ENCODE measurements at places on chromosomes 13 and 19.

- no peak for DNase-seq
Observed at GRCh38 chr13:44088991-44089413, 209.3 kb downstream of the LACC1 start.

DNA sequence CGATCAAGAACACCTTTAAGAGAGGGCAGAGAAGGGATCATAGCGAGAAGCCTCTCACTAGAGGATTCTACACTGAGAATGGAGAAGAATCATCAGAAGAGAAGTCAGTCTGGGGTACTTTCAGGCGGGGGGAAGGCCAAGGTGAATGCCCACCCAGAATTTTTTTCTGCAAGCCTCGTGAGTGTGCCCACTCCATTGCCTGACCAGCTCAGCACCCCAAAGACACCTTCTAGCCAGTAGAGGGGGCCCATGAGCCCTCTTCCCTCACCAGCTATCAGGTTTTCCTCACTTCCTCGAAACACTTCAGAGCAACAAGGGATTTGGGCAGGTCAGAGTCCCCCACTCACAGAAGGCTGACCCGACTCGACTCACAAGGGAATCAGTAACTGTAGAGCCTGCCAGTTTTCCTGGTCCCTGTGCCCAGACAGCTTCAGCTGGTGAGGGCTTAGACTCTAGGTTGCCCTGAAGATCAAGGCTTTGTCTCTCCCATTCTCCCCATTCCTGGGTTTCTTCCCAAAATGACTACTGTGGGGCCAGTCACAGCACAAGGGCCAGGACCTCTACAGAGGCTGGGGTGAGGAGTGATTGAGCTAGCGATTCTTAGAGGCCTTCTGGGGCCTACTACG lies 18.4 kb downstream of the NLRP13 start:
- peak; percentile 3 for DNase-seq

GRCh38 chr13:102402290-102402689 lies 442 bp upstream of the FGF14 start:
- DNase-seq = peak; percentile 43

GRCh38 chr13:93789058-93789457 lies 562.5 kb downstream of the GPC6 start:
- peak; percentile 14 for DNase-seq

DNA sequence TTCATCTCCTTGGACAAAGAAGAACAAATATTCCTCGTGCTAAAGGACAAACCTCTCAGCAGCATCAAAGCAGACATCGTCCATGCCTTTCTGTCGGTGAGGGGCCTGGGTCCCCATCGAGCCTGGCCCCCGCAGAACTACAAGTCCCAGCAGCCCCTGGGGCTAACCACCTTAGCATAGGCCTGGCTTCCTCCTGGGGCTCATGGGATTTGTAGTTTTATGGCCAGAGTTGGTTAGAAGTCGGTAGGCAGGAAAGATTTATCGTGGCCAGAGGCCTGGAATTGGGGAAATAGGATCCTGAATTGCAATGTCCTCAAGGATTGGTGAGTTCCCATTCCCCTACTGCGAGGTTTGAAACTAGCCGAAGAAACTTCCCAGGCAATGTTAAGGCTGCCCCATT lies 19.6 kb downstream of the TMEM150B start:
- DNase-seq = no peak

DNA sequence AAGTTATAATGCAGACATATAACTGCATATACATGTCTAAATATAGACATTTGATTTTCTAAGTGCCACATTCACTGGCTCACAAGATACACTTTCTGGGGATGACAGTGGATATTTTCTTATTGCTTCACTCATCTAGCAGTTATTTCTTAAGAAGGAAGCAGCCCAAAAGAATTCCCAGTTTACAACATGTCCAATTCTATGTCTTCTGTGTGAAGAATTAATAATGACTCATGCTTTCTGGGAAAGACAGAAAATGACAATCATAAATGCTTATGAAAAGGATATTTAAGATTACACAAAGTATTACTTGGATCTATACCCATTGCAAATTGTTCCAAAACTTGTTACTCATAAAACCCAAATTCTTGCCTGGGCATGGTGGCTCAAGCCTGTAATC lies 543.4 kb downstream of the SUCLA2 start:
- DNase-seq = no peak

- DNase-seq = peak; percentile 38
Observed at GRCh38 chr19:41998246-41999020, 4.4 kb upstream of the ATP1A3 start.

DNA sequence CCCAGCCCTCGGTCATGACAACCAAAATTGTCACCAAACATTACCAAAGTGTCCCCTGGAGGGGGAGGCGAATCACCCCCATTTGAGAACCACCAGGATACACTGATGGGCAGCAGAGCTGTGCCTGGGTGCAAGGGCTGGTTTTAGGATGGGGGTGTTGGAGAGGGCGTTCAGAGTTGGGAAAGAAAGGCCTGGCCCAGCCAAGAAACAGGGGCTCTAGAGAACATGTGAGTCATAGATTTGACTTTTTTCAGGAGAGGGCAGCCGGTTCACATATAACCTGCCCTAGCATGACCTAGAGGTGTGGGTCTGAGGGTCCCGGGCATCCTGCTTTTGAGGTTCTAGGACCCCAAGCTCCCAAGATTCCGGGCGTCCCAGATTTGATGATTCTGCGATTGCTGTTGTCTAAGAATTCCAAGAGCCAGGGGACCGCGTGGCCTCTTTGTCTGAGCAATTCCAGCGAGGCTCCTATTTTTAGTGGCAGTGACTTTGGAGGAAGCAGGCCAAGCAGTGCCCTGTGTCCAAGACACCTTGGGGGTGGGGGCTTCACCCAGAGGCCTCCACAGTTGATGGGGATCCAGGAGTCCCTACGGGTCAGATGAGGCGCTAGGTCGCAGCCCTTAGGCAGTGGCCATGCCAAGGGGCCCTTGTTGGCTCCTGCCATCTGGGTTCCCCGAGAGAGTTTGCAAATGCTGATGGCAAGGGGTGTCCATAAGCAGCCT lies 5.1 kb downstream of the WIZ start:
- DNase-seq = no peak

DNA sequence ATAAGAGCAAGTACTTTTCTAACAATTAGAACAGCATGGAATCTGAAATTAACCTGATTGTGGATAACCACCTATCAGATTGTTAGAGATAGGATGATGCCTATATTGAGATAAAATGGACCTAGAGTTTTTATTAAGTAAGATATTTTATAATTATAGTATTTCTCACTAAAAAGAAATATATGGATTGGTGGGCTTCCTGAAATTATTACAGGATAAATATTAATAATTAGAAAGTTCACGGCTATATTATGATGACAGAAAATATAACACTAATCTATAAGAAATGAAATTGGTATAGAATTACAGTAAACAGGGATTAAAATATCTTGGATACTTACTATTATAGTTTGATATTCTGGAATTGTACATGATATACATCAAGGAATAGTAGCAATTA lies 378.0 kb upstream of the SPRY2 start:
- DNase-seq = no peak

- no peak for DNase-seq
Observed at GRCh38 chr13:40960716-40961115, 58.4 kb downstream of the ELF1 start.

GRCh38 chr19:41626278-41626677 lies 596 bp downstream of the CEACAM4 start:
- DNase-seq = no peak

GRCh38 chr13:34822650-34823049 lies 119.4 kb upstream of the NBEA start:
- DNase-seq = peak; percentile 42

GRCh38 chr19:616747-617526 lies 16.4 kb downstream of the POLRMT start:
- no peak for DNase-seq

DNA sequence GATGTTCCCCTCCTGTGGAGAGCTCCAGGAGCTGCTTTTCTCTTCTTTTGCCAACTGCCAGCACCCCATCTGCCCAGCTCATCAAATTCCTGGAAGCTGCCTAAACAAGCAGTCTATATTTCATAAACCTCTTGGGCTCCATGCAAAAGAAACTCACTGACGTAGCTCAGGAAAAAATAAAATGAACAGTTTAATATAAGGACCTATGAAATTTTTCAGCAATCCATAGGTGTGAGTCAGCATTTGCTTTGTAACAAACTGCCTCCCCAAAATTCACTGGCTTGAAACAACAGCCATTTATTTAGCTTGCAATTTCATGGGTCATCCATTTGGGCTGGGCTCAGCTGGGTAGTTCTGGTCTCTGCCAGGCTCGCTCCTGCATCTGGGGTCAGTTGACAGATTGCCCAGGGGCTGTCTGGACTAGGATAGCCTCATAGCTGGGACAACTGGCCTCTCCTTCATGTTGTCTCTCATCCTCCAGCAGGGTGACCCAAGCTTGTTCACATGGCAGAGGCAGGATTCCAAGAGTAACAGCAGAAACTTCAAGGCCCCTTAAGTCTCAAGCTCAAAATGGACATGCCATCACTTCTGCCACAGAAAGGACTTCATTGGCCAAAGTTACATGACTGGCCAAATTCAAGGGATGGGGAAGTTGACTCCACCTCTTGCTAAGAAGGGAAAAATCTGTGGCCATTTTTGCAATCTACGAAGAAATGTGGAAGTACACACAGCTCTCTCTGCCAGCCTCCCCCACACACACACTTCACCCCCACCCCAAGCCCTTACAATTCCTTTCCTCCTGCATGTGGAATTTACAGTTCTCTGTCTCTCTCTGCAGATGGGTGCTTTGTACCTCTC lies 7.9 kb upstream of the PVR start:
- peak; percentile 57 for DNase-seq

- no peak for DNase-seq
Observed at GRCh38 chr13:25170554-25171111, 1.5 kb downstream of the AMER2 start.

DNA sequence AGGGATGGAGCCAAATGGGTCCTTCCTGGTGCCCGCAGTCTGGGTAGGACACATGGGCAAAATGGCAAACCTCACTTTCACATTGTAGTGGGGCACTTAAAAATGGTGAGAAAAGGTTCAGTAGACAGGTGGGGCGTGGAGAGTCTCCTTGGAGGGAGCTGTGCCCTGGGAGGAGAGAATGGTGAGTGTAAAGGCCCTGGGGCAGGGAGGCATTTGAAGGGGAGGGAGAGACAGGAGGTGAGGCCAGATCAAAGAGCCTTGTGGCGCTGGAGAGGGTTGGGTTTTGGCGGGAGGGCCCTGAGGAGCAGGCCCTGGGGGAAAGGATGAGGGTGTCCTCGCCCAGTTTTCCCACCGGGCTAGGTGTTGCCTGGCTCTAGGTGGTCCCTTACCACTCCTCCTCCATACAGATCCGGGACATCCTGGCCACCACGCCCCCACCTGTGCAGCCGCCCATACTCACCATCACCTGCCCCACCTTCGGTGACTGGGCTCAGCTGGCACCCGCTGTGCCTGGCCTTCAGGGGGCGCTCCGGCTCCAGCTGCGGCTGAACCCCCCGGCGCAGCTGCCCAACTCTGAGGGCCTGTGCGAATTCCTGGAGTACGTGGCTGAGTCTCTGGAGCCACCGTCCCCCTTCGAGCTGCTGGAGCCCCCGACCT lies 6.3 kb downstream of the MAP1S start:
- no peak for DNase-seq

GRCh38 chr19:18029617-18030338 lies 21.8 kb downstream of the ARRDC2 start:
- DNase-seq = peak; percentile 79

DNA sequence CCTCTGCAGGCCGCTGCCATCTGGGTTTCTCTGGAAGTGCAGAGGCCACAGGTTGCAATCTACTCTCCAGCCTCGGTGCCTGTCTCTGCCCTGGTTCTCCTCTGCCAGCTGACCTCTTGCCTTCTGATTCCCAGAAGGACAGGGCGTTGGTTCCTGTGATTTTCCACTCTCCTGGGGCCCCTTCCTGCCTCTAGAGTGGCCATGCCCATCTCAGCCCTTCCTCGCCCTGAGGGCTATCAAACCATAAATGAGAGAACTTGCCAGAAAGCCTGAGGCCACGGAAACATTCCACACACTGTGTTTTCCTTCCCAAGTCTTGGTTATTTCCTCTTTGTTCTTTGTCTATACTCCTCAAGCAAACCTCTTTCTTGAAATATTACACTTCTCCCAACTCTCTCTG lies 146.2 kb downstream of the SHISA2 start:
- no peak for DNase-seq

GRCh38 chr19:14072535-14073260 lies at the start of gene MISP3:
Gene MISP3, plus strand, starts transcription at chr19:14072786. Its CDS starts 524 bp downstream, at chr19:14073310.
- peak; percentile 73 for DNase-seq

GRCh38 chr19:13116282-13117175 lies at the start of gene TRMT1:
Gene TRMT1, minus strand, starts transcription at chr19:13116740. Its CDS starts 341 bp downstream, at chr19:13116399.
- peak; percentile 95 for DNase-seq

GRCh38 chr19:10189616-10190015 lies 5.1 kb downstream of the DNMT1 start:
- no peak for DNase-seq

GRCh38 chr13:28505543-28506135 lies 10.7 kb upstream of the FLT1 start:
- DNase-seq = no peak

Measured in kidney tubule cell (primary cell).